ENCODE measurements at places on chromosomes 3 and 15.

DNA sequence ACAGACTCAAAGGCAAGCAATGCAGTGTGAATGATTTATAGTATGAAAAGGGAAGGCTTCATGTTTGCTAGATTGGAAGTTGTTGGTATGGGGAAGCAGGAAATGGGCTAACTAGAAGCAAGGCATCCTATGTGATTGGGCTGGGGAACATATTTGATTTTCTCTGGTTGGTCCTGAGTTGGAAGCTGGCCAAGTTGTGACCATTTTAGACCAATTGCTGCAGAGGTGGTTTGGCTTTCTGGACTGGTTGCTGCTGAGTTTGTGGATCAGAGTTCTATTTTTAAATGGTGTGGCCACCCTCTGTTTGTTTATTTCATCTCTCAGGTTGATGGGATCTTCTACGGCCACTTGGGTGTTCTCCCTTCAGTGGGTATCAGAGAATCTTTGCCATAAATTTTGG lies 39.7 kb downstream of the NUDT16 start:
- DNase-seq: no peak

- no peak for DNase-seq
Observed at GRCh38 chr3:110576960-110577359, 494.7 kb upstream of the NECTIN3 start.

DNA sequence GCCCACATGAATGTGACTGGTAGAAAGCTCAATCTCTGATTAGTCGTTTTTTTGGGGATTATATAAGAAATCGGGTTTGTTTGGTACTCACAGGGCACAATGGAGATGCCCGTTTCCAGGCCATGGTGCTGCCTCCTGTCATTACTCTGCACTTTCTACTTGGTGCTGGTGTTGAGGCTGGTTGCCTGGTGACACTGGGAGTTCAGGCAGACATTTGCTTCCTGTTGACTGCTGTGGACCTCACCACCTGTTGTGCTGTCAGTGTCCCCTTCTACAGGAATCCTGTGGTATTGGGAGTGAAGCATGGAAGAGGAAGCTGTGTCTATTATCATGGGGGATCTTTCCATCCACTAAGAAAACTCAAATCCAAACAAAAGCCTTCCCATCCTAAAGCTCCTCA lies 227.2 kb upstream of the TBL1XR1 start:
- DNase-seq: no peak

- DNase-seq: no peak
Observed at GRCh38 chr3:72017311-72017710, 232.4 kb upstream of the PROK2 start.
